Aorta (tissue), 5 donors: ENCODE measurements at places on chromosomes 7 and 10.

DNA sequence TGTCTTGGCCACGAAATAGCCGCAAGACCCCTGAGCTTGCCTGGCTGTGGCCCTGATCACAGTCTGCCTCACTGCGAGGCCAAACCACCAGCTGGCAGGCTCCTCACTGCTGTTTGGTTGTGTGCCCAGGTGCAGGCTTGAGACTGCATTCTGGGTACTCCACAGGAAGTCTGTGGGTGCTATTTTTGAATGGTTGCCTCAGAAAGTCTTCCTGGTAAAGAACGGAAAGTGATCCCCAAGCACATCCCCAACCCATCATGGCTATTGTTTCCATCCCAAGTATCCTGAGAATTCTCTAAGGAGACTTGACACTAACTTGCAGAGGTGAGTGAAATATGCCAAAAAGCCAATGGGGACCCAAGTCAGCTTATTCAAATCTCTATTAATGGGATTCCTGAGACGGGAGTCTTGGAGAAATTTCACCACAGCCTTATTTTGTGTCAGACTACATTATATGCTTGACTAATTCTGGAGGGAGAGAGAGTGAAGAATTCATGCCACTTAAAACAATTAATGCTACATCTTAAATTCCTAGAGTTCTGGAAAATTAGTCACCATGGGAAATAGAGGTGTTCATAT lies 170.9 kb downstream of the RAMP3 start:
- no peak for DNase-seq

DNA sequence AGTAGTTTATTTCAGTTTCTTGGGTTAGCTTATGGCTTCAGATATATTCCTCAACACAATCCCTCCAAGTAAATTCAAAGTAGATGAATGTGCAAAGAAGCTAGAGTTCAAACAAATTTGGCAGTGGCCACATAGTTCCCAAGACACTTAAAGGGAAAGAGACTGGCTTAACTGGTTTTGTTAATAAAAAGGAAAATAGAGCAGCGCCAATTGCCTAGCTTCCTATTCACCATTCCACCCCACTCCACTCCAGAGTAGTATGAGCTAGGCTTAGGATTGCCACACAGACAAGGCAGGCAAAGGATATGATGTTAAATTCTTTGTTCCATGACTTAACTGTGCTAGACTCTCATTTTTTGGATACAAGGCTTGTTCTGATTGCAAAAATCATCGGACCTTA lies 2.0 kb downstream of the XRCC2 start:
- DNase-seq, result no peak

DNA sequence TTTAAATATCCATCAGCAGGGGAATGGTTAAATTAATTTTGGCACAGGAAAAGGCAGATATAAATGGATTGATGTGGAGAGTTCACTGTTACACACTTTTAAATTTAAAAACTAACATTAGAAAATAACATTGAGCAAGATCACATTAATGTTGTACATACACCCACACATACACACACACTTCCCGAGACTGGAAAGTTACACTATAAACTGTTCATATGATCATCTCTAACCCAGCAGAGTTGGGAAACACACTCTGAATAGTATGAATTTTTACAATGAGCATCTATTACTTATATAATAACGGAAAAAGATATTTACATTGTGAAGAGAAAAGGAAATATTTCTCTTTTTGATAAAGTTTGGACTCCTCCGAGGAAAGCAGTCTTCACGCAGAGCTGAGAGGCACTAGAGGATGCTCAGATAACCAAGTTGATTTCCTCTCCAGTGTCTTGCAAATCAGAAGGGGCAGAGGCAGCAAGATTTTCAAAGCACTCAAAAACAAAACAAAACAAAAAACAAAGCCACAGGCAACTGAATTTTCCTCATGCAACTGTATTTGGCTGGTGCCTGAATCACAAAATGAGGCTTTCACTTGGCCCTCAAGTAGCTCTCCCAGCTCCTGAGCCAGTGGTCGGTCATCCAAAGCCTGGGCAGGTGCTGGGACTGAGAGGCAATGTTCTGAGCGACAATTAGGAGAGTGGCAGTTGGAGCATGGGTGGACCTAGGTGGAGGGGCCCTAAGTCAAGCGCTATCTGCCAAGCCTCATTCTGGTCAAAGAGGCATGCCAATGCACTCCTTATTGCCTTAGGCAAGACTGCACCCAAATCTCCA lies 10.5 kb upstream of the GATAD1 start:
- DNase-seq, result no peak

DNA sequence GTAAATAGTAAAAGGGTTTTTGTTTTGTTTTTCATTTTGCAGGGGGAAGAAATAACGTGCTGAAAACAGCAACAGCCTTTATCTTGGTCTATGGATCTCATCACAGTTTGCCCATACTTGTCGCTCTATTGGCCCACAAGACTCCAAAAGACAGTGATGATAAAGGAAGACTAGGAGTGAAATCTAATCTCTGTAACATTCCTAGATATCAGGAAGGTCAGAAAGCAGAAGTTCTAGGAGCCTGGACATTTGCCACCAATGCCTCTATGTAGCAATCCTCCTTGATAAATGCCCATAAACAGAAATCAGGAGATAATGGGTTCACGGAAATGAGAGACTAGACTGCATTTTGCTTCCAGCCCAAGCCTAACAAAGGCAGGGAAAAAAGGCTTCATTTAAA lies 8.9 kb downstream of the CUBN start:
- no peak for DNase-seq

DNA sequence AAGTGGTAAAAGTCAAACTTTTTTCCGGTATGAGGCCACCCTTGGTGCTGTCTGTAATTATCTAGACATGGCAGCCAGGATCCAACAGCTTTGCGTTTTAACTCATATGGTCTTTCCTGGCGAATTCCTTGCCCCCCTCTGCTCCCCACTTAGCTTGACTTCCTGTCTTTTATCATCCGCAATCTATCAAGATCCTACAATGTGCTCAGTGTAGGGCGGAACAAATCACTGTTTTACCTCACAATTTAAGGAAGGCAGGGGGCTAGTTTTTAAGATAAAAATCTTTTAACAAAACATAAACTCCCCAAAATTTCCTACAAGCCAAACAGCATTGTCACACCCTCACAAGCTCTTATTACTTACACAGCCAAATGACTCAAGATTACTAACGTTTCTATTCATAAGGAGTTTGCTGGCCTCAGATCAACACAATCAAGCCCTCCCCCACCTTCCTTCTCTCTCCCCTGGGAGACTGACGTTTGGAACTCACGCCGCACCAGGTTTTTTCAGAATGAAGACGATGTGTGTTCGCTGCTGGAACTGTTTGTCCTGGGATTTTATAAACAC lies 1.3 kb upstream of the CDK14 start:
- peak; percentile 49 for DNase-seq
